ENCODE measurements at places on chromosomes 13 and 19. TPM values are rescaled to one million over a fixed set of nuclear protein-coding genes. Genes with fewer than 3 reads are reported as not detected.

HIPK4 gene
- 0.07 TPM for polyA plus RNA-seq

MYO1F gene
- polyA plus RNA-seq = 6.4 TPM

- peak; percentile 38 for DNase-seq
- H3K27ac ChIP-seq = peak overlapping the region; percentile 61
- no peak overlapping the region for H3K4me3 ChIP-seq
- H3K27me3 ChIP-seq = no peaks in the 10 kb centered on the region
These were observed 25.7 kb downstream of the CCNE1 start for GRCh38 chr19:29837448-29837981.

PODNL1 gene
- polyA plus RNA-seq = not detected

DNA sequence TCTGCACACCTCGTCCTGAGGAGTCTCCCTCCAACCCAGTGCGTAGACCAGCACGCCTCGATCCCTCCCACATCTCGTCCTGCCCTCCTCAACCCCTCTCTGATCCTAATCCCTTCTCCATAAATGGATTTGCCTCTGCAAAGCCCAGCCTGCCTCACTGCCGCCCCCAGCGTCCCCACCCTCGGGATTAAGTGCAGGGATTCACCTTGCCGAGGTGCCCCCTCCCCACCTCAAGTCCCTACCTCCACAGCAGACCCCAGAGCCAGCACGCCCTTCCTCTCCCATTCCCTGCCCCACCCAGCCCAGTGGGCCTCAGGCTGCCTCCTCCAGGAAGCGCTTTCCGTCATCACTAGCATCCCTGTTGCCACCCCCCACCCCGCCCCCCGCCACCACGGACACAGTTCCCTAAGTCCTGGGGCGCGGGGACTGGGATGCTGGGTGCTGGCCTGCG lies 4.0 kb downstream of the KLF16 start:
- H3K27ac ChIP-seq = peak overlapping the region; percentile 24
- H3K27me3 ChIP-seq = no peaks in the 10 kb centered on the region
- peaks cover 24% of the 10 kb centered on the region for H3K4me1 ChIP-seq
- H3K36me3 ChIP-seq = peaks cover 19% of the 10 kb centered on the region
- peak; percentile 46 for DNase-seq
- H3K4me3 ChIP-seq = no peak overlapping the region

GRCh38 chr13:99269627-99270241 lies 11.6 kb upstream of the GPR18 start:
- peak; percentile 50 for DNase-seq
- no peaks in the 10 kb centered on the region for H3K27me3 ChIP-seq
- no peak overlapping the region for H3K27ac ChIP-seq
- H3K36me3 ChIP-seq = peaks cover 9% of the 10 kb centered on the region
- no peak overlapping the region for H3K4me3 ChIP-seq

DNA sequence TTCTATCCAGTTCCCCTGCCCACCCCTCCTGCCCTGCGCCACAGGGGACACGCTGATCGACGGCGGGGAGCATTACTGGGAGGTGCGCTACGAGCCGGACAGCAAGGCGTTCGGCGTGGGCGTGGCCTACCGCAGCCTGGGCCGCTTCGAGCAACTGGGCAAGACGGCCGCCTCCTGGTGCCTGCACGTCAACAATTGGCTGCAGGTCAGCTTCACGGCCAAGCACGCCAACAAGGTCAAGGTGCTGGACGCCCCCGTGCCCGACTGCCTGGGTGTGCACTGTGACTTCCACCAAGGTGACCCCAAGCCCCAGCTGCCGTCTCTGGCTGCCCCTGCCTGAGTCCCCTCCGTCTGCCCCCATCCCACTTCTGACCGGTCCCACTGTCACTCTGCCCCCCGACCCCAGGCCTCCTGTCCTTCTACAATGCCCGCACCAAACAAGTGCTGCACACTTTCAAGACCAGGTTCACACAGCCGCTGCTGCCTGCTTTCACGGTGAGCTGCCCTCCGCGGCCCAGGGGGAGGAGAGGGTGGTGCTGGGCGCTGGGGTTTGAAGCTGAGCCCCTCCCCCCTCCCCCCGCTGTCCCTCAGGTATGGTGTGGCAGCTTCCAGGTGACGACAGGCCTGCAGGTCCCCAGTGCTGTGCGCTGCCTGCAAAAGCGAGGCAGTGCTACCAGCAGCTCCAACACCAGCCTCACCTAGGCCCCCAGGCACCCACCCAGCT lies 15.5 kb downstream of the STAP2 start:
- no peak overlapping the region for H3K27ac ChIP-seq
- no peak for DNase-seq
- peaks cover 16% of the 10 kb centered on the region for H3K27me3 ChIP-seq
- H3K4me1 ChIP-seq = no peaks in the 10 kb centered on the region
- H3K36me3 ChIP-seq = peaks cover 19% of the 10 kb centered on the region

KIR2DL1 gene
- not detected for polyA plus RNA-seq

- no peaks in the 10 kb centered on the region for H3K4me1 ChIP-seq
- DNase-seq = no peak
- H3K4me3 ChIP-seq = no peak overlapping the region
- no peaks in the 10 kb centered on the region for H3K27me3 ChIP-seq
- H3K27ac ChIP-seq = no peak overlapping the region
- H3K36me3 ChIP-seq = no peaks in the 10 kb centered on the region
These were observed 7.4 kb downstream of the SIGLEC8 start for GRCh38 chr19:51450730-51451307.
